ENCODE measurements at places on chromosomes 1 and 21.
A peak's percentile ranks its signal among the peaks of the same experiment; 100 is the strongest.

DNA sequence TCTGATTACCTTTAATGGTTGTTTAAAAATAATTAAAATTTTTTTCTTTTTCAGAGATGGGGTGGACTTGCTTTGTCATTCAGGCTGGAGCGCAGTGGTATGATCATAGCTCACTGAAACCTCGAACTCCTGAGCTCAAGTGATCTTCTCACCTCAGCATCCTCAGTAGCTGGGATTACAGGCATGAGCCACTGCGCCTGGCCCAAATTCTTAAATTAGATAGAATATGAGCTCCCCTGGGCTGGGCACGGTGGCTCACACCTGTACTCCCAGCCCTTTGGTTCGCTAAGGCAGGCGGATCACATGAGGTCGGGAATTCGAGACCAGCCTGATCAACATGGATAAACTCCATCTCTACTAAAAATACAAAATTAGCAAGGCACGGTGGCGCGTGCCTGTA is 17.0 kb downstream of the CERS2 start:
- no peak for DNase-seq

GRCh38 chr1:47842228-47842919 is 154.8 kb downstream of the TRABD2B start:
- no peak for DNase-seq

GRCh38 chr1:201566933-201567801 is 28.2 kb downstream of the NAV1 start:
- DNase-seq, result no peak

- DNase-seq, result no peak
Observed at GRCh38 chr1:20469406-20470076, 16.5 kb downstream of the CAMK2N1 start.

DNA sequence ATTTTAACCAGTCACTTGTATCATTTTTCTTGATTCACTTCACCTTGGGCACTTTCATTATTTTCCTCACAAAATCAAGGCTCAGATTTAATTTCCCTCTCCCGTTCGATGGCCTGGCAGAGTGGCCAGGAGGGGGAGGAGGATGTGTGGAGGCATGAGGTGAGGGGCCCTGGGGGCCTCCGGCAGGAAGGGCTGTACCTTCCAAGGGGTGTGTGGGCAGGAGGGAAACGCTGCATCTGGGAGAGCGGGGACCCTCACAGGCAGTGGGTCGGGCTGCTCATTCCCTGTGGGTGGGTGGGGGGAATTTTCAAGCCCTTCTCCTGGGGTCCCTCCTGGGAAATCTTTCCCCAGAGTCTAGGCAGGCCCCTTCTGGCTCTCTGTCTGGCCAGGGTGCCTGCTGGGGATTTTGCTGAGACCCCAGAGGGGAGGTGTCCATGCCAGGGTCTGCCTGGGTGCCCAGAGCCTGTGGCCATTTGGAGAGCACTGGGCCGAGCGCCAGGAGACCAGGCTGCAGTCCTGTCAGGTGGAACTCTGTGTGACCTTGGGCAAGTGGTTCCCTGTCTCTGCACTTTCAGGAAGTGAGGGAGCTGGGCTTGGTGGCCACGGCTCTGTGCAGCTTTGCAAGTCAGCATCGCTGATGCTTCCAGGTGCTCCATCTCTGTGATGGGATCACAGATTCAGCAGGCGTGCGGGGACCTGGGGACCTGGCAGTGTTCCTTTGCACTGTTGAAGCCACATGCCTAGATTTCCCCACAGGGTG is 81.9 kb upstream of the C1orf174 start:
- no peak for DNase-seq

DNA sequence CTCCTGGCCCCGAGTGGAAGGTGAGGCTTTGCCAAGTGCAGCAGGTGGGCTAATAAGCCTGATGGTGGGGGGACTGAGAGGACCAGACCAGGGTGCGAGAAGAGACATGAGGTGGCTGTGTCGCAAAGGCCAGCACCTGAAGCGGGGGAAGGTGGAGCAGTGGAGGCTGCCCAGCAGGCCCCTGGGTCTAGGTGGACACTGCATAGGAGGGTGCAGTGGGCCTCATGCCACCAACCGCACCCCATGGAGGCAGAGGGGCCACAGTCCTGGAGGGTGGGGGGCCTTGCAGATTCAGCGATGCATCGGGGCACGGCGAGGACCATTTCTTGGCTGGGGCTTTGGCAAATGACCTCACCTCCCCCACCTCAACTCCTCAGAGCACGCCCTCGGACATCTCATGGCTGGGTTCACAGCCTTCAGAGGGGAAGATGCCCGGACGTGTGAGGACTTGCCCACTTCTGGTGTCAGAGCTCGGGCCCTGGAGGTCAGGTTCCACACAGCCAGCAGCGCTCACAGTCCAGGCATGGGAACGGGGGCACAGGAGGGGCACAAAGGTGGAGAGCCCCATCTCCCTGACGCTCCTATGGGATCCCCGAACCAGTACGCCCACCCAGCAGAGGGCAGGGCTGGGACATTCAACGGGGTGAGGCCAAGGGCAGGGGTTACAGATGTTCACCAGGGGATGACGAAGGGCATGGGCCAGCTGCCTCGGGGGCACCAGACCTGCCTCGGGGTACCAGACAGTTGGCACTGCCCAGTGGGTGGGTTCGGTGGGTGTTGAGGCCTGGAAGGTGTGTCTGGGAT is 35.4 kb downstream of the UBE2G2 start:
- DNase-seq, result peak; percentile 81

- DNase-seq, result no peak
Observed at GRCh38 chr21:38965910-38966504, 160.3 kb downstream of the ETS2 start.

GRCh38 chr1:162570718-162571117 is 9.2 kb downstream of the UAP1 start:
- DNase-seq, result no peak

GRCh38 chr21:34900376-34900775 is 148.7 kb downstream of the RUNX1 start:
- DNase-seq, result no peak

DNA sequence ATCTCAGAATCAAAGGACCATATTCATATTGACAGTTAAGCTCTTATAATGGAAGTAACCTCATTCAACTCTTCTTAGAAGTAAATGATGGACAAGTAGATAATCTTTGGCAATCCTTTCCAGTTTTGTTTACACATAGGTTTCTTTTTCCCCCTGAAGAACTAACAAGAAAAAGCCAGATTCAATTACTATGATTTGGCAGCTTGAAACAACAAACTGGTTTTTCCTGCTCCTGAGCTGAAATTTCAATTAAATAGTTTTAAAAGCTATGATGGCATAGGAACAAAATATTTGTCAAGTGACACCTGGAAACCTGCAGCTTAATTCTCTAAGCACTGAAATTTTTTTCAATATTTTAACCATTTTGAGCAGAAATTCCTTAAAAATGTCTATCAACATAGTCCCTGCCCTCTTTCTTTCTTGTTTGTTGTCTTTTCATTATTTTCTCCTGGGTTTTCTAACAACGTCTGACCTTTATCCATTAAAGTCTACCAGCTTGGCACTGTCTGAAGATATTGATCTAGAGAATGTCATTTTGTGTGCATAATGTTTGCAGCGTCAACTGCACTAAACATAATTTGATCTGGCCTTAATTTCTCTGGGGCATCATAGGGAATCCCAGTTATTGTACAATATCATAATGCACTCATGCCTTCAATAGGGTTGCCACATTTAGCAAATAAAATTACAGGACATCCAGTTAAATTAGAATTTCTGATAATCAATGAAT is 4.0 kb upstream of the SLC35A3 start:
- no peak for DNase-seq

- DNase-seq, result no peak
Observed at GRCh38 chr21:44568667-44569556, 4.6 kb upstream of the KRTAP10-4 start.

GRCh38 chr1:109040989-109041620 is 797 bp downstream of the WDR47 start:
- peak; percentile 83 for DNase-seq

GRCh38 chr1:12433323-12434053 is 184.5 kb downstream of the DHRS3 start:
- DNase-seq, result no peak

- no peak for DNase-seq
Observed at GRCh38 chr1:3349161-3349967, 105.1 kb upstream of the ARHGEF16 start.

DNA sequence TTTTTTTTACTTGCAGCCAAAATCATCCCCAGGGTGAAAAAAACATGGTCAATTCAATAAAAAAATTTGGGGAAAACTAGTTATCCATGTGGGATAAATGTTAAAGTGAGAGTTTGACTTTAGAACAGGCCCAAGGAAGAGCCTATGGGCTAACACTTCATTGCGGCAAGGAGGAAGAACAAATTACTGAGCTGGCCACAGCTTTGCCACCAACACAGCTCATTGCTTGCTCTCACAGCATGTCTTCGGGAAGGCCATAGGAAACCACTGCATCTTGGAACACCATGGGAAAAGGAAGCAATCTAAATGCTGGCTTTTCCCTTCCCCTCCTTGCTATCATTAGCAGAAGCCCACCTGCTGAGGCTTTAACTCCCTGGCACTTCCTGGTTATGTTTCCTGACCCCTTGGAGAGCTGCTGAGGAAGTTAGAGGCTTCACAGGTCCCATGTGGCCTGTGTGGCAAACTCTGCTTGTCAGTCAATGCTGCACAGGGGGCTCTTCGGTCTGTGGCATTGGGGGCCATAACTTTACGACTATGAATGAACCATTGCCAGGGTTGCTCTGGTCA is 86.0 kb downstream of the SLC25A24 start:
- no peak for DNase-seq

GRCh38 chr1:235552146-235552716 is 48.0 kb upstream of the B3GALNT2 start:
- no peak for DNase-seq

GRCh38 chr1:158930504-158930903 is 848 bp upstream of the PYHIN1 start:
- no peak for DNase-seq

DNA sequence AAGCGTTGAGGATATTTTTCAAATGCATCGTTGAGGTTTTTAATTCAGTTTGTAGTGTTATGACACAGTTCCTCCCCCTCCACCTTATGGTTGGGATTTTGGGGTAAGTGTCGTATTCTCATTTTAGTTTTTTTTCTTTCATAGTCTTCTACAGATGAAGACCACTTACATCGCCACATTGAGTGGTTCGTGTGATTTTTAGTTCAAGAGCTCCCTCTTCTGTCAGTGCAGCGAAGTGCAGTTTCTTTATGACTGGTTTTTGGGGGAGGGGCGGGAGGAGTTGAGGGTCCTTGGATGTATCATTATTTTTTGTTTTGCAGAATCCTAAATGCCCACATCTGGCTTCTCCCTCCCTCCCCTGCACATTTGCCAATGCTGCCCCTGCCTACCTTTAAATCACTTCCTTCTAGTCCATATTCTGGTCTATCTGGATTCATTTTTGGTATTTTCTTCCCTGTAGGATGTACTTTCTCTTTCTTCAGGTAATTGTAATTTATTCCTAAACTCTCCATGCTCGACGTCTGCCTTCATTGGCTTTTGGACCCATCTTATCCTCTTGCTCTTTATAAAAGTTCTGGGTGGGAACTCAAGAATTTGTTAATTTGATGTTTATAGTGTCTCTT is 433.1 kb downstream of the CAMTA1 start:
- DNase-seq, result no peak

- no peak for DNase-seq
Observed at GRCh38 chr1:171426645-171427044, 58.7 kb upstream of the PRRC2C start.

- no peak for DNase-seq
Observed at GRCh38 chr21:41979751-41980369, 26.0 kb upstream of the C2CD2 start.

GRCh38 chr1:5271264-5271663 is 616.9 kb downstream of the AJAP1 start:
- DNase-seq, result no peak

- peak; percentile 73 for DNase-seq
Observed at GRCh38 chr21:42161956-42162681, 56.8 kb upstream of the ABCG1 start.

GRCh38 chr1:223066415-223066814 is 76.6 kb downstream of the TLR5 start:
- no peak for DNase-seq

GRCh38 chr1:21625390-21626190 is 43.6 kb downstream of the RAP1GAP start:
- no peak for DNase-seq
